Osteocyte (in vitro differentiated cells): ENCODE measurements at places on chromosomes 12 and 14.

- no peak for DNase-seq
These were observed 115.3 kb downstream of the IPO8 start for GRCh38 chr12:30580344-30580743.

DNA sequence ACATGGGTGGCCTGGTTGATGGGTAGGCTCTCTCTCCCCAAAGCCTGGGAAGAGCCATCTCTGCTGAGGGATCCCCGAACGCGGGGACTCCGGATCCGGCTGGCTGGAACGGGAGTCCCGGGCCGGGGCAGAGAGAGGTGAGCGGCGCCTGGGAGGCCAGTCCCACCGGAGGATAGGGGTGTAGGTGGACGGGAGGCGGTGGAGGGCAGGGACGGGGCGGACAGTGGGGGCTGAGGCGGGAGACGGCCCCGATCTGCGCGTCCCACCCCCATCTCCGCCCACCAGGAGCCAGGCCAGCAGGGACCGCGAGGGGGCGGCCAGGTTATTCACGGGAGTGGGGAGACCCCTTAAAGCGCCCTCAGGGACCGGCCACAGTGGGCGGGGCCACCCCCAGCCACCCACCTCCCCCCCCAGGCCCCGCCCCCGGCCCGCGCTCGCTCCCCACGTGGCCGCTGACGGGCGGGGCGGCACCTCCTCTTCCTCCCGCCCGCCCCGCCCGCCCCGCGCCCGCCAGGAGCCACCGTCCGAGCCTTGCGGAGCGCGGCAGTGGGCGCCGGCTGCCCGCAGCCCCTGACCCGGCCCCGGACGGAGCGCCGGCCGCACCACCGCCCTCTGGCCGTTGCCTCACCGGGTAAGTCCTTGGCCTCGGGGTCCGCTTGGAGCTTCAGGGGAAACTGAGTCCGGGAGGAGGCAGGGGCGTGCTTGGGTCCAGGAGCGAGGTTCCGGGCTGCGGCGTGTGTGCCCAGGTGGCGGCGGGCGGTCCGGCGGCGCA is at the start of gene INF2:
Gene INF2 (plus strand): TSS at position 510 of the 772 bp plus-strand sequence. CDS start 11,748 bp downstream, outside the sequence.
- DNase-seq, result no peak

DNA sequence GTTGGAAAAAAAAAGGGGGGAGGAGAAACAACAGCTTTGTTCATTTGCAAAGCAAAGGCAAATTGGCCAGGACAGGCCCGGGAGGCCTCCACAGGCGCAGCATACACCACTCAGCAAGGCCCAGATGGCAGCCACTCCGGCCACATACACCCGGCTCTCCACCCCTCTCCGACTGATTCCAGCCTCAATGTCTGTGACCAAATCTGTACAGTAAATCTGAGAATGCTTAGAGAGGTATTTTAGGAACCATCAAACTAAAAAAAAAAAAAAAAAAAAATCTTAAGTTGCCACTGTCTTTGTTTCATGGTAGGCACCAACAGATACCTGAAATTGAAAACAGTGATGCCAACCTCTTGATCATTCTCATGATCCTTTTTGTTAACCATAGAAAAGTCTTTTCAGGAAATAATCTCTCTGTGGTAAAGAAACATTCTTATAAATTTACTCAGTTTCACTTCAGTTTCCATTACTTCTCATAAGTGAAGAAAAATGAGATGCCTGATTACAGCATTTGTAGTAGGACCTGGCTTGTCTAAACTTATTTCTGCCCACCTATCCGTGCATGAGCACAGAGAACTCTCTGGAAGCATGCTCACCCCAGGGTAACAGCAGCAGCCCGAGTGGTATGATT is 20.2 kb downstream of the VPS37B start:
- no peak for DNase-seq

DNA sequence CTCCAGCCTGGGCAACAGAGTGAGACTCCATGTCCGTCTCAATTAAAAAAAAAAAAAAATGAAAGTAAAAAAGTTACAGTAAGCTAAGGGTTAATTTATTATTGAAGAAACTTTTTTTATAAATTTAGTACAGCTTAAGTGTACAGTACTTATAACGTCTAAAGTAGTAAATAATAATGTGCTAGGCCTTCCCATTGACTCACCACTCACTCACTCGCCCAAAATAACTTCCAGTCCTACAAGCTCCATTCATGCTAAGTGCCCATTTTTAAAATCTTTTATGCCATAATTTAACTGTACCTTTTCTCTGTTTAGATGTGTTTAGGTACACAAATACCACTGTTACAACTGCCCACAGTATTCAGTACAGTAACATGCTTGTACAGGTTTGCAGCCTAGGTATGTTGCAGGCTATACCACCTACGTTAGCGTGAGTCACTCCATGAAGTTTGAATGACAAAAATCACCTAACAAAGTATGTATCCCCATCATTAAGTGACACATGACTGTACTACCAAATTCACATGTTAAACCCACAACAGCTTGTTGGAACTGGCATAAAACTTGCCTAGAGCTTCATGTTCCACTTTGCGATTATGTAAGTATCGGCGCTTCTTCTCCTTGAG is 10.7 kb downstream of the KANSL2 start:
- DNase-seq, result no peak

DNA sequence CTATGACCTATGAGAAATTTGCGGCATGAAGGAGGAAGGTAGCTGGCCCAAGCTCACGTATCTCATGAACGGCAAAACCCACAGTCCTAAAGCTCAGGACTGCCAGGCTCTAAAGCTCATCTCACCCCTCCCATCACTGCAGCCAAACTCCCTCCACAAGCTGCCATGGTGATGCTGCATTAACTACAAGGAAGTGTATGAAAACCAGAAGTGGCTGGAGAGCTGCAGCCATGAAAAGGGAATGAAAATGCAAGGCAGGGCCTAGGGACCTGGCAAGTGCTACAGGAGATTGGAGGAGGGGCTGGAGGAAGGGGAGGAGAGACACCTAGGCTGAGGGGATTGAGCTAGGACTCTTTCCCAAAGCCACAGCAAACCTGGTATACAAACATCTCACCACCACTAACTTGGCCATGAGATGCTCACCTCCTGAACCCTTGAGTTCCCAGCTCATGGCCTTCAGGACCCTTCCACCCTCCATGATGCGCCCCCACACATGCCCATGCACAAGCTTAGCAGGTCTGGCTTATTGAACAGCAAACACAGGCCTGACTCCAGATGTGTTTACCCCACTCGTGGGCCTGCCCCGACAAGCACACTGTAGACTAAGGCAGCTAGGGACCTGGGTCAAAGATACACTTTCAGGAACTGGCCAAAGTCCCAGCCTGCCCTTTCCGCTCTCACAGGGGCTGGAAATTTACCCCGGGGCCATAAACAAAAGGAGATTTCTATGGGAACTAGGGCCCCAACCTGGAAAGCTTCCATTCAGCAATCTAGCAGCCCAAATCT is 42.0 kb downstream of the LTBP2 start:
- DNase-seq, result no peak

DNA sequence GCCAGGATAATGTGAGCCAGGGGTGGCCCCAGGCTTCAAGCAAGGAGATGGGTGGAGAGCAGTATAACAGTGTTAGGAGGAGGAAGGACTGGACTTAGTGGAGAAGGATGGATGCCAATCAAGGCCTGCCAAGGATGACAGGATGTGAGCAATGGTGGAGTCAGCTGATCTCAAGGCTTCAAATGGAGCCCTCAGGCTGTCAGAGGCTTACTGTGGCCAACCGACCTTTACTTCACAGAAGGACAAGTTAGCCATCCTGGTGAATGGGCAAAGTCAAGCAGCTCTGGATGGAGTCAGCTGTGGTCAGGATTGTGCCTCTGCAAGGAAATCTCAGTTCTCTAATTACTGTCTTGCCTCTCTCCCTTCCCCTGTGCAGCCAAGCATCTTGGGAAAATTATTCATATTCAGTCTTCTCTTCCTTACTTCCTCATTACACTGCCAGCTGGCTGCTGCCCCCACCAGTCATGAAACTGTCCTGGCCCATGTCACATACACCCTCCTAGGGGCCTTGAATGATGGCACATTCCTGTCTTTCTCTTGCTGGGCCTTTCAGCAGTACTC is 7.6 kb upstream of the STAT6 start:
- DNase-seq, result no peak

- DNase-seq, result no peak
These were observed 1.8 kb downstream of the MARCHF9 start for GRCh38 chr12:57756406-57757341.

DNA sequence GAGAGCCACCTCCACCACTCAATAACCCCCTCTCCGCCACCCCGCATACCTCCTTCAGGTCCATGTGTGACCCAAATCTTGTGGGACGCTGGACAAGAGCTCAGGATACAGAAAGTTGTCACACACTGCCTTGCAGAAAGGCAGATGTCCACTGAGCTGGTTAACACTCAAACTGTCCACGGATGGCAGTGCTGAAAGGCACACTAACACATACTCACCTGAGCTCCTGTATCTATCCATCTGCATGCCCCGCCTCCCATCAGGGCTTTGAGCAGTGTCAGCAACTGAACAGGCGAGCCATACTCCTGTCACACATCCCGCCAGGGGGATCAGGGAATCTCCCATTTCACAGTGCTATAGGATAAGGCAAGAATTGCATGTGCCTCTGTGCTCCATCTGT is 642.0 kb downstream of the GALC start:
- no peak for DNase-seq

GRCh38 chr14:96797582-96798349 is 584 bp downstream of the VRK1 start:
- DNase-seq, result no peak

DNA sequence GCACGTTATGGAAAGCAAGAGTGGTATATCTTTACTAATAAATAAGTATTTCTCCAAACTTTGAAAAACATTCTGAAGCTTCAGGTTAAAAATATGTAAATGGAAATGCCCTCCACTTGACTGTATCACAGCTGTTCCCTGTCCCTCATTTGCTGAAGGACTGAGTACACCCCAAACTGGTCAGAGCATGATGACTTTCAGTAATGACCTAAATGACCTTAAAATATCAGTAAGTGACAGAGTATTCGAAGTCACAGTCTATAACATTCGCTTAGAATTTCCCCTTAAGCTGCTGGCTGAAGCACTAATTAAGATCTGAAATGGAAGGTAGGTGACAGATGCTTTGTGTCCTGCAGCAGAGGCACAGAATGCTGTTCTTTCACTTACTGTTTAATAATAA is 191.5 kb downstream of the RGS6 start:
- no peak for DNase-seq

DNA sequence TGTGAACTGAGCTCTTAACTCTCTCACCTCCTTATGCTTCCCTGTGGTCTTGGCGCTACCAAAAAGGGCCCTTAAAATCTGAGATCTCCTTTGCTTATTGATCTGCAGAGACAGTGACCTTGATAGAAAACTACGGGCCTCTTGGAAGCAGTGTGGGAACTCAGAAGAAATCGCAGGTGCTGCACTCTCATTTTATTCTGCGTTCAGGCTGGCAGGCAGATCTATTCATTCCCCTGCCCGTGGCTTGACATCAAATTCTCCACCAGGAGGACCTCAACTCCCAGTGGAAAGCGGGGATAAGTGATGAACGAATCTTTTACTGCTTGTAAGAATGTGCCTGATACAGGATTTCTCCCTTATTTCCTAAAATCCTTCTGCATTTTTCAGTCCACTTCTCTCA is 143.2 kb upstream of the SEL1L start:
- DNase-seq, result no peak

DNA sequence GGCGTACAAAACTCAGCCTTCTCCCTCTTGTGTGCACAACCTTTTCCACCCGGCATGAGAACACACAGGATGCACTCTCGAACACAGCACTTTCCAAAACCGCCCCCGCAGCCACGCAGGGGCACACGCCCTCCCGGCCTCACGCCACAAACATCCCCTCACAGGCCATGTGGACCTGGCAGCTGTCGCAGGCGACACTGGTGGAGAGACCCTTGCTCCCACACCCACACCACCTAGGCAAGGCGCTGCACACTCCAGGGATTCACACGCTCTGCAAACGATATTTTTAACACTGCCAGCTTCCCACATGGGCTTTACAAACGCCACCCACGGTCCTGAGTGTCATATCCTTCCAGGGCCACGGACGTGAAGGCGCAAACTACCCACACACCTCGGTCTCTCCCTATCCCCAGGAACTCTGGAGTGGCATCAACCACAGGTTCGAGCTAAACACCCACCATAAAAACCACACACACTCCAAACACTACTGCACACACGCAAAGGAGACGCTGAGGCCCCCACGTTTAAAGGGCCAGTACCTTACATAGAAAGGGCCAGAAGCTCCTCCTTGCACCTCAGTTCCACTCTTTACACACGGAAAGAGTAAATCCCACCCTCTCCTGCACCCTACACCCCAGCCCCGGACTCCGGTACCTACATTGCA is 12.4 kb upstream of the ITGB7 start:
- DNase-seq, result no peak

DNA sequence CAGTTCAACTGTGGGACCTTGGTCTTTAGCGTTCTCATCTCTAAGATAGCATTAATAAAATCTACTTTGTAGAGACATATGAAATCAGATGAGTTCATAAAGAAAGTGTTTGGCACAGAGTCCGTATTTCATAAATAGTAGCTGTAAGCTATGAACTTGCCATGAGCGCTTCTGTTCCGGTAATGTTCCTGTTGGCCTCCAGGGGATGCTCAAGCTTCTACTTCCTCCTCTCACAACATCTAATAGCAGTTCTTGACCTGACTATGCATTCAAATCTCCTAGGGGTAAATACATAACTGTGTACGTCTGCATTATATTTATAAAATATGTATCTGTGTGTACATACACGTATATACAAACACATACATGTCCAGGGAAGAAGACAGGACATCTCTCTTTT is 288.2 kb upstream of the TMPO start:
- no peak for DNase-seq

DNA sequence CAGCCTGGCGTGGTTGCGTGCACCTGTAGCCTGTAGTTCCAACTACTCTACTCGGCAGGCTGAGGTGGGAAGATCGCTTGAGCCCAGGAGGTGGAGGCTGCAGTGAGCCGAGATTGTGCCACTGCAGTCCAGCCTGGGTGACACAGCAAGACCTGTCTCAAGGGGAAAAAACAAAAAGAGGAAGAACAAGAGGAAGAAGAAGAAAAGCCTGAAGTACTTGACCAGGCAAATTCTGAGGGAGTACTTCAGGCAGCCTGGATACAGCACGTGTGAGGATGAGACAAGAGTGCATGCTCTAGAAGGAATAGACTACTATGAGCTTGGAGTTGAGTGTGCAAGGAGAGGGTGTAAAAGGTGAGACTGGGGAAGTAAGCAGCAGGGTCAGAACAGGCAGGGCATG is 1.8 kb downstream of the GDF3 start:
- no peak for DNase-seq

DNA sequence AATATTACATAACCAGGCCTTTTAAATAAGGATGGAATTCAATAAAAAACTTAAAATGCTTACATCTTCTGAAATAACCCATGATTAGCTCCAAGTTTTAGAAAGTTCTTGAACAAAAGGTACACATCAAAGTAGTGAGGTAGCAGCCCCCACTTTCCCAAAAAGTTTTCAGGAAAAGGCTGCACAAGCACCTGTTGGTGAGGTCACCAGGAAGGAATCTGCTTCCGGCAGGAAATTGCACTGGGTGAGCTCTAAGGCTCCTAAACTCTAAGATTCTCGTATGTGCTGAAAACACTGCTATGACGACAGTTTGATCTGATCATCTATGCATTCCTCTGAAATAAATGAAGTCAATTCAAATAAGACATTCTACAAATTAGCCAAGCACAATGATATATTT is 34.3 kb upstream of the TTC7B start:
- no peak for DNase-seq
